ENCODE measurements at places on chromosomes 4 and X.

- DNase-seq = no peak
Observed at GRCh38 chr4:89301003-89301402, 6.6 kb downstream of the GPRIN3 start.

GRCh38 chrX:14899607-14900006 is 26.4 kb downstream of the MOSPD2 start:
- no peak for DNase-seq

GRCh38 chr4:15898902-15899301 is 39.6 kb downstream of the FGFBP1 start:
- no peak for DNase-seq

GRCh38 chrX:19513383-19513782 is 1.9 kb downstream of the MAP3K15 start:
- no peak for DNase-seq

GRCh38 chr4:90105274-90105673 is 21.9 kb upstream of the CCSER1 start:
- DNase-seq = no peak

DNA sequence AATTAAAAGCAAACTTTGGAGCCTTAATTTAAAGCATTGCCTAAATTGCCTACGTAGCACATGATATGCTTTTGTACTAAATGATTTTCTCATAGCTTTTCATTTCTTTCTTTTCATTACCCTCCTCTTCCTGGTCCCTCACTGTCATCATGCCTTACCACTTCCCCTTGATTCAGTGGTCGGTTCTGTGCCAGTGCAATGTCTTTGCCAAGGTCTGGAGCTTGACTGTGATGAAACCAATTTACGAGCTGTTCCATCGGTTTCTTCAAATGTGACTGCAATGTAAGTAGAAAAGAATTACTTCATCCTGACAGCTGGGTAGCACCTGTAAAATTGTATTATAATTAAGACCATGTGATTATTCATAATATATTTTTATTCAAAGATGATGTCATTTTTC is 72.5 kb downstream of the C4orf46 start:
- DNase-seq = no peak

- DNase-seq = no peak
Observed at GRCh38 chr4:3177426-3177825, 71.5 kb upstream of the MSANTD1 start.

DNA sequence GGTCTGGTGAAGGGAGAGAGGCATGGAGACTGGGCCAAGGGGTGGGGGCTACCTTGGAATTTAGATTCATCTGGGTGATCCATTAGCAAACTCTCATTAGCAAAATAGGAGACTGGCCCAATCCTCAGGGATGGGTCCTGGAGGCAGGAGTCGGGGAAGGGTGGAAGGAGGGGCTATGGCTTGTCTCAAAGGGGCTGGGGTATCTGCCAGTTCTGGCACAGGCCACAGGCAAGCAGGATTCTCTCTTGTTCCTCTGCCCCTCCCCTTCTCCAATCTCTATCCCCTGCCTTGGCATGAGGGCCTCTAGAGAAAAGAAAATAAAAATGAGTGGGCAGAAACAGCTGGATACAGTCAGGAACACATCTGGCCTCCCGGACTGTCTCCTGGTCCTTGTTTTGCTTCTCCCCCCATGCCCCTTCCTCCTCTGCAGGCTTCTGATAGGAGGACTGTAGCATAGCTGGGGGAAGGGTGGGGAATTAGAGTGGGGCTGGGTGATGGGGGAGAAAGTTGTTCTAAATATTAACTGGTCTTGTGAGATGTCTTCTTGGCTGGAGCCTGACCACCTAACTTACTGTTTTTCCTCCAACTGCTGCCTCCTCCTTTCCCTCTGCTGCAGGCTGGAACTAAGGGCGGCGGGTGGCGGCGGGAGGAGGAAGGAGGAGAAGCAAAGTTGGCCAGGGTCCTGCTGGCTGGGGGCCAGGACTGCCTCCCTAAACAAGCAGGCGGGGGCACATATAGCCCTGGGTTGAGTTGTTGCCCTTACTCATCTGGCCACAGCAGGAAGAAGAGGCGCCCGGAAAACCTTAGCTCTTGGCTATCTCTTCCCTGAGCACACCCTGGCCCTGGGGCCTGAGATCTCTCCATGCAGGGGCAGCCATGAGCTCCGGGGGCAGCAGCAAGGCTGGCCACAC is 53.3 kb upstream of the LAS1L start:
- DNase-seq = peak; percentile 81

- no peak for DNase-seq
Observed at GRCh38 chr4:113790478-113790877, 28.9 kb upstream of the CAMK2D start.

DNA sequence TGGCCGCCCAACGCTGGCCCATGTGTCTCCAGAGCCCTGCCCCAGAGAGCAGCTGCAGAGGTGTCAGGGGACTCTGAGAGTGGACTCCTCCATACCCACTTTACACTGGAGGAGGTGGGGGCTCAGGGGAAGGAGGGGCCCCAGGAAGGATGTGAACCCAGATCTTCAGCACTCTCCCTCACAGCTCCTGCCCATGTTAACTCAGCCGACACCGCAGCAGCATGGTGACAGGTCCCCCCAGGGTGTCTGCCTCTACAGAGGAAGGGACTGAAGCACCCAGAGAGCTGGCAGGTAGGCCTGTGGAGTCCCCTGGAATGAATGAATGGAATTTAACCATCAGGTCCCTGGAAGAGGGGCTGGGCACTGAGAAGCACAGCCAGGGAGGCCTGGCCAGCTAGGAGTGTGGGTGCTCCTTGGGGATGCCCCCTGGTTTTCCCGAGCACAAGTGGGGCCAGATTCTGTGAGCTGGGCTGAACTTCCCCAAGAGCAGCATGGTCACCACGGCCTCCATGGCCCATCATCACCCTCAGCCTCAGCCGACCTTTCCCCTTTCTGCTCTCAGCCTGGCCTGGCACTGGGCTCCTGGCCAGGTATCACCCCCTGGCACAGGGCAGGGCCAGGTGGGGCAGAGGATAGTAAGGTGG is 21.9 kb downstream of the SH3BP2 start:
- no peak for DNase-seq

- no peak for DNase-seq
Observed at GRCh38 chr4:138217567-138217966, 24.6 kb downstream of the SLC7A11 start.

- no peak for DNase-seq
Observed at GRCh38 chr4:134470544-134470943, 269.0 kb upstream of the PABPC4L start.

DNA sequence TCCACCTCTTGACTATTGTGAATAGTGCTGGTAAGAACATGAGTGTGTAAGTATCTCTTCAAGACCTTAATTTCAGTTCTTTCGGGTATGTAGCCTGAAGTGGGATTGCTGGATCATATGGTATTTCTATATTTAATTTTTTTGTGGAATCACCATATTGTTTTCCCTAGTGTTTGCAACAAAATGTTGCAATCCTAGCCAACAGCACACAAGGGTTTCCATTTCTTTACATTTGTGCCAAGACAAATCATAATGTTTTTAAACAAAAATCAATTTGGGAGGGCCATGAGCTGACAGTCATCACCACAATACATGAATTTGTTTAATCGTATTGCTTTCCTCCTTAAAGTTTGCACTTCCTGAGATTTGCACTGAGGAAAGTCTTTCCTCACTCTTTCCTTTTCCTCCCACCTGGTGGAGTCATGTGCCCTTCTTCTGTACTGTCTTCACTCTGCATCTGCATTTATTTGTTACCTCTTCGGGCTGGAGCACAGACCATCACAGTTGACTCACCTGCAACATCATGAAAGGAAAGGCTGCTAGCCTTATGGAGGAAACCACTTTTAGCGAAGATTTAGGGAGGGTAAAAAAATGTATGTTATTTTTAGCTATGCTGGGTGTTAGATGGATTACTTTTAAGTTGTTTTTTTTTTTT is 269.4 kb downstream of the DCTD start:
- DNase-seq = no peak

GRCh38 chr4:83285055-83285407 is 433 bp upstream of the COQ2 start:
- no peak for DNase-seq

GRCh38 chrX:47209508-47210238 is 8.8 kb upstream of the CDK16 start:
- DNase-seq = no peak

GRCh38 chr4:184688447-184688846 is 38.9 kb downstream of the PRIMPOL start:
- no peak for DNase-seq

GRCh38 chr4:186598686-186599085 is 43.3 kb upstream of the MTNR1A start:
- no peak for DNase-seq

DNA sequence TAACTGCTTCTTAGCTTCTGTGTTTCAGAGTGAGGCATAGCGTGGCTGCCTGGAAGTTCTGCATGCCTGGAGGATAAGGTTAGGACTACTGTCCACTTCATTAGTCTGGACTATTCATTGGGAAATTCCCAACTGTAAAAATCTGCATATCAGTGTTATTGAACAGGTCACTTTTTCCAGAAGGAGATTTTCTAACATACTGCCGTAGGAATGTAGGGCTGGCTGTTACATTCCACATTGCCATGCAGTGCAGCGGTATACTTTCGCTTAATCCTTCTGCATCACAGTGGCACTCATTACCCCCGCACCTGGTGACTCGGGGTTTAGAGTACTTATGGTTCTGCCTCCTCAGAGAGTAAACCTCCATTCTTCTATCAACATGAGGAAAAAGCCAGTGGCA is 104.6 kb downstream of the NPFFR2 start:
- DNase-seq = no peak

DNA sequence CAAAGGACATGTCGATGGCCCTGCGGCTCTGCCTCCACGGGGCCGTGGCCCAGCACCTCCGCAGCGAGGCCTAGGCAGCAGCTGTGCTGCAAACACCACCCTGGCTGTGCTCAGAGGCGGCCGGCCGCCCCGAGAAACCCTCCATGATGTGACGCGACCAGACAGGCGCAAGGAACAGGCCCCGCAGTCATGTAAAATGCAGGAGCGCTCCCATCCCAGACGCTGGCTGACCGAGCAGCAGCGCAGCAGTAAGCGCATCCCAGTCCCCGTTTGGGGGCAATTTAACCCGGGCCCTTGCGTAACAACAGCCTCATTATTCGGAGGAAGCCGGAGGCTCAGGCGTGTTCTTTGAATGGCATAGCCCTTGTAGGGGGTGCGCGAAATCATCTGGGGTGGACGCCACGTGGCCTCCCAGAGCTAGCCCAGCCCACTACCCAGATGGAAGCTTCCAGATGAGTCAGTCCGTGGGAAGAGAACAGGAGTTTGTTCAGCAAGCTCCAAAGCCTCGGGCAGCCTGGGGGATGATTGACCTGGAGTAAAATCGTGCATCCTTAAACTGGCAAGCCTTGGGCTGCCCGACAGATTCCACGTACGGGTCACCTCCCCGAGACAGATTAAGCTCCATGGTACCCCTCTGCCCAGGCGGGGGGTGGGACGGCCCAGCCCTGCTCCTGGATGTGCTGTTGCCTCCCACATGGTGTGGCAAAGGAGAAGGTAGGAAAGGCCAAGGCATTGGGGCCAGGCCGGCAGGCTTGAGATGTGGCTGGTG is 124.0 kb downstream of the HMX1 start:
- peak; percentile 22 for DNase-seq

DNA sequence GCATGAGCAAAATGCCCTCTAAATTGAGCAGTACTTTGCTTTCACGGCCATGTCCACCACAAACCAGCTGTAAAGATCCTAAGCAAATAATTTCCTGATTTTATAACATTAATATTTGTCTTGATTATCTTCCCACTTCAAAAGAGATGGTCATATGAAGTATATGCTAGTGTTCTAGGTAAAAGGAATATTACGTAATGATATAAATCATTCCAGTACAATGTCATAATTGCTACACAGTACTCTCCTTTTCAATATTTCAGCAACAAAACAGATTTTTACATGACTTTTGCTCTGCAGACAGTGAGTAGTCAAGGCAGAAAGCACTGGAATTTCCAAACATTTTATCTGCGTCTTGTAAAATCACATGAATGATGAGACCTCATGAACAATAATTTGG is 572.8 kb upstream of the FRG1 start:
- no peak for DNase-seq

GRCh38 chrX:103847174-103847870 is 15.3 kb upstream of the RAB9B start:
- DNase-seq = no peak

DNA sequence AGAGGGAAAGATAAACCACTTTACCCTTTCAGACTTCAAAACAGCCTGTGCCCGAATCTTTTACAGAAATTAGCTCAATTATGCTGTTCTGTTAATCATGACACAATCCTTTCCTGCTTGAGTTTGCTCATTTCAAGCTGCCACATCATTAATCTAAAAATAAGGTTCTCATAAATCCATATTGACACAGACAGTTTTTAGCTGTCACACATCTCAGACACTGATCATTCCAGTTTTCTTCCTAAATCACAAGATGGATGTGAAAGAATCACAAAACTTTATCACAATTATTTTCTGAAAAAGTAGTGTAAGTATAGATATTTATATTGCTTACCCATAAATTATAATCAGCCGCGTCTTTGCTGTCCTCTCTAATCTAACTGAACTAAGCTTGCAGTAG is 27.9 kb upstream of the AMELX start:
- DNase-seq = no peak

GRCh38 chr4:105966051-105966450 is 70.8 kb downstream of the NPNT start:
- no peak for DNase-seq

- DNase-seq = no peak
Observed at GRCh38 chr4:168621806-168622589, 125.1 kb downstream of the PALLD start.

DNA sequence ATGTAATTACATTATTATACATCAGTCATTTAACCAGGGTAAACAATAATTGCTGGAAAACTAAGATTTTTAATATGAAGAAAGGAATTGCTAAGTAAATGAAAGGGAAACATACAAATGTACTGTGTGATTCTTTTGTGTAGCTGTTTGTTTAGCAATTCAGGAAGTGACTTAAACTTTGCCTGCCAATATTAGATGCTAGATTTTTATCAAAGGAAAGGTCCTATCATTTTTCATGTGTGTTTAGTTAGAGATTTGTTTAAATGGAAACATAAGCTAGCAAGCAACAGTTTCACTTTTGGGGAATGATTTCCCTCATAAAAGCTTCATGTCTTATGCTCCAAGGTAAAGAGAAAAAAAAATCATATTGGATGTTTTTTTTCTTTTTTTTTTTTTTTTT is 95.1 kb upstream of the LIMCH1 start:
- DNase-seq = no peak

- DNase-seq = no peak
Observed at GRCh38 chr4:112029771-112030171, 115.5 kb upstream of the FAM241A start.

DNA sequence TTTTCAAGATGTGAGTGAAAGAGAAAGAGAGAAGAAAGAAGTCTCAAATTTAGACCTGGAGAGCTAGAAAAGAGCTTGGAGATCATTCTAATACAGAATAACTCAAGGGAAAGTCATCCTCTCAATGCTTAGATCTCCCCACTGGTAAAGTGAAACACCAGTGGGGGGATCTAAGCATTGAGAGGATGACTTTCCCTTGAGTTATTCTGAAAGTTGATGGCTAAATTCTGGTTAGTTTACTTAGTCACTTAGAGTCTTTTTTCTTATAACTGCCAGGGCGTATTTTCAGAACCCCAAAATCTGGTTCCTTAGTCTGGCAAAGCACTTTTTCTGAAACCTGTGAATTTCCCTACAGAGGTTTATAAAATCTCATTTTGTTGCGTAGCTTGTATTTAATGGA is 198.6 kb downstream of the ARHGAP24 start:
- no peak for DNase-seq

Data from right forelimb (tissue), 1 donor.